ENCODE measurements at places on chromosomes 5 and 9.

DNA sequence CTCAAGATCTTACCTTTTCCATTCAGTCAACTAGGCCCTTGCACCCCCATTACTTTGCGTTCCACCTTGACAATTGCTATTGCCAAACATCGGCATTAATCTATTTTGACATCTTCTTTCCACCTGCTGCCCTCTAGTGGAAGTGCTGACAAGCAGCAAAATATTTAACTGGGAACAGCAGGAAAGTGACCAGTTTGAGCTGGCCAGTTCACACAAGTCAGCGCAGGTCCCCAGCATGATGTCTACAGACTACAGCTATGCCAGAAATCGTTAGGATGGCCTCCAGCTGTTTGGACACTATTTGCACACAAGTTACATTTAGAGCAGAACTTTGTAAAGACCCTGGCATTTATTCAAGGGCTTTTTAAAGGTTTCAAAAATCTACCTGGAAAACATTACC is 160.1 kb downstream of the GHR start:
- peak; percentile 48 for DNase-seq

DNA sequence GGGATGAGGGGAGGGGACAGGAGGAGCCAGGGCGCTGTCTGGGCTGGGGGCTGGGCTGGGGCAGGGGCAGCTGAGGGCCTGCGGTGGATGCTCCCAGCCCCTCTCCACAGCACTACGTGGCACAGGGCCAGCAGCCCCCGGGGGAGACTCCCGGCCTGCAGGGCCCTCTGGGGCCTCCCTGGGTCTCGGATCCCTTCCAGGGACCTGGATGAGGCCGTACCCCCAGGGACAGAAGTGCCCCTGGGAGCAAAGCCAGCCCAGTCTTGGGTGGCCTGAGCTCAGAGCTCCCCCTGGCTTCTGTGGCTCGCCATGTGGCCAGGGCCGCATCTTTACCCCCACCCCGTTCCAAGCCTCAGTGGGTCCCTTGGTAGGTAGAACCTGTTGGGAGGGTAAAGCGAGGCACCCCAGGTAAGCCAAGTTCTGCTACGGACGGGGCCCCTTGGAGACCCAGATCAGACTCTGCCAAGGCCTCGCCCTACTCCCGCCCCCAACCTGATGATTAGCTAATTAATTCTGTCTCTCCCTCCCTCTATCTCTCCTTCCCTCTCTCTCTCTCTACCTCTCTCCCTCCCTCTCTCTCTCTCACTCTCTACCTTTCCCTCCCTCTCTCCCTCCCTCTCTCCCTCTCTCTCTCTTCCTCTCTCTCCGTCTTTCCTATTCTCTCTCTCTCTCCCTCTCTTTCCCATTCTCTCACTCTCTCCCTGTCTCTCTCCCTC is 24.3 kb downstream of the KCNT1 start:
- no peak for DNase-seq

- DNase-seq: no peak
Observed at GRCh38 chr9:134514503-134514902, 127.1 kb upstream of the COL5A1 start.

- no peak for DNase-seq
Observed at GRCh38 chr5:180611140-180611850, 20.0 kb upstream of the SCGB3A1 start.

DNA sequence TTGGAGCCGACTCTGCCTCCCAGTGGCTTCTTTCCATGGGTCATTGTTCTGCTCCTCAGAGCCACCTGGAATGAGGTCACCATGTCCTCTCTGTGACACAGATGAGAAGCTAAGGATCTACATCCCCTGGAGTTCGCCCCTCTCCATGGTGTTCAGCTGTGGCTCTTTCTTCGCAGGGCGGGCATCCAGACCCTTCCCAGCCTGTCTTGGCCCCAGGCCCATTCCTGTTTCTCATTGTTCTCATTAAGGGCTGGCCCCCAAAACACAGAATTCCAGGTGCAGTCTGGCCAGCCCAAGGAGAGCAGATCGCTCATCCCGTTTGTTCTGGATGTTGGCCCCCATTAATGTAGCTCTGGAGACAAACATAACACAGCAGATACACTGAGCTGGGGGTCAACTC is 66.4 kb upstream of the COL15A1 start:
- DNase-seq: no peak

DNA sequence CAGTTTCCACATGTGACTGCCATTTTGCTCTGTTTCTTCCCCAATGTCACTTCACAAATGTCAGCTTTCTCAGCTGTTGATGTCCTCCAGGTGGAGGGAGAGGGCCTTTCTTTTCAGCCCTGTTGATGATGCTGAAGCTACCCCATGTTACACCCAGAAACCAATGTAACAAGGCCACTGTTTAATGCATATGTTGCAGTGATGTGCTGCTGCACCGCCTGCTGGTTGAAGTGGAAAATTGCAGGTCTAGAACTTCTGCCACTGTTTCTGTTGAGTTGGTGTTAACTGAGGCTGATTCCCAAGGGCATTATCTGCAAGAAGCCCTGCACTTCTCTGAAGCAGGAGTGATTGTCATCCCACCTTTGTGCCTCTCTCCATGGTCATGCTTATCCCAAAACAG is 428.4 kb downstream of the KDM4C start:
- peak; percentile 35 for DNase-seq

GRCh38 chr9:7382304-7382703 is 417.3 kb downstream of the DMAC1 start:
- DNase-seq: no peak

DNA sequence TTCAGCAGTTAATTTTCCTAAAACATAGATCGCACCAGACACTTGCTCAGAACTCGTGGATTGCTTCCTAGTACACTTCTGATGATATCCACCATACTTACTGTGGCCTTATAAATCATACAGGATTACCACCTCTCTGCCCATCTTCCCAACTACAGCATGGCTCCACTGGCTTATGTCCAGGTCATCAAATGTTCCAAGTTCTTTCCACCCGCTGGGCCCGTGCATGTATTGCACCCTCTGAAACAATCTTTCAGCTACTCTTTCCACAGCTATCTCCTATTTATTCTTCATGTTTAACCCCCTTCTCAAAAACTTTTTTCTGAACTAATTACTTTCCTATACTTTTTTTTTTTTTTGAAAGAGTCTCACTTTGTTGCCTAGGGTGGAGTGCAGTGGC is 18.5 kb downstream of the FBXW2 start:
- no peak for DNase-seq

GRCh38 chr5:160369990-160370712 is at the start of gene C1QTNF2:
Gene C1QTNF2, minus strand, starts transcription at chr5:160370626. Its CDS starts 15,615 bp downstream, at chr5:160355011.
- no peak for DNase-seq

- DNase-seq: no peak
Observed at GRCh38 chr5:161966564-161966963, 101.0 kb upstream of the GABRG2 start.

DNA sequence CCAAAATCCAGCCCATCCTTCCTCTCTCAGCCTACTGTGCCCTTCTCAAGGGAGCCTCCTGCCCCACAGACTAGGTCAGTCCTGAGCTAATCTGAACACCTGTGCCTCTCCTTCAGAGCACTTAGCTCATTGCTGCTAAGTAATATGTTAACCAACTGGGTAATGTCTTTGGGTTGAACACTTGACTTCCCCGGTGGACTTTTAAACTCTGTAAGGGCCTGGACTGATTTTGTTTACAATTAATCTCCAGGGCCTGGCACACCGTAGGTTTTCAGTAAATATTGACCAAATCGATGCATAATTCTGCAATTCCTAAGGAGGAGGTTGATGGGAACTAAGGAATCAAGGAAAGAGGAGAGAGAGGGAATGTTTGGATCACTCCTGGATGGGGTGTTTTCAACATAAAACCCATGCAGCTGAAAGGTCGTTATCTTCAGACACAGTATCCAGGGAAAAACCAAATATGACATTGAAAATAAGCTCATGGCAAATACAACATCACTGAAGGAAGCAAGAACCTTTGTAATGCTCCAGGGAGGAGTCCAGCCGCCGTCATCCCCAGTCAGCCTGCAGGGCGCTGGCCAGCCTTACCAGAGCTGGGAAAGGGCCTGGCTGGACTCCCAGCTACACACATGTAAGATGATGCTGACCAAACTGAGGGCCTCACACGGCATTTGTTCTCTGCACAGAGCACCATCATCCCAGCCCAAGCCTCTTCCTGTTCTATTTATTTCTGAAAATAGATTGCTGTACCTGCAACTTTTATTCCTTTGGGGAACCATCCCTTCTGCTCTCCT is 166.3 kb downstream of the C5orf15 start:
- no peak for DNase-seq

DNA sequence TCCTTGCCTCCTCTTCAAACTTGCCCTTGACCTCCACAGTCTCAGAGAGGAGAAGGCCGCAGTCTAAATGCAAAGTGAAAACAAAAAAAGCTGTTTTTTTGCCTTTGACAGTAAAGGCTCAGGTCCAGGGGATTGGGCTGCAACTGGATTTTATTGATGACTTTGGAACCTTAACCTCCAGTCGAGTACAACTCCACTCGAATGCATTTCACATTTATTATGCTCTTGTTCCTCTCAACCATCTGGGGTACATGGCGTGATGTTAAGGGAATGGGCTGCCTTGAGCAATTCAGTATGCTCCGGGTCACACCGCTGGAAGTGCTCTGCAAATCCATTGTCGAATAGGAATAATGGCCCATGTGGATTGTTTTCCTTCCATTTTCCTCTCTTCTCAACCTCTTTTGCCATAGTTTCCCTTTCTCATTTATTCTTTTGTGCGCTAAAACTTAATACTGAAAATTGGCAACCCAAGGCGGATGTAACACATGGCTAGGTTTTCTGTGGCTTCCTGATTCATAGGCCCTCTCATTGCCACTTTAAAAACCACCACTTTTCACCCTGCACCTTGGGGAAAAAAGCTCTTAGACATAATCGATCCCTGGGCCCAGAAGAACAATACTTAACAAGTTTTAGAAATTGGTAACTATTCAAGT is 34.3 kb downstream of the ITK start:
- peak; percentile 33 for DNase-seq

- no peak for DNase-seq
Observed at GRCh38 chr5:168176941-168177340, 114.5 kb upstream of the WWC1 start.

- no peak for DNase-seq
Observed at GRCh38 chr5:178383301-178383918, 150.8 kb upstream of the PHYKPL start.

DNA sequence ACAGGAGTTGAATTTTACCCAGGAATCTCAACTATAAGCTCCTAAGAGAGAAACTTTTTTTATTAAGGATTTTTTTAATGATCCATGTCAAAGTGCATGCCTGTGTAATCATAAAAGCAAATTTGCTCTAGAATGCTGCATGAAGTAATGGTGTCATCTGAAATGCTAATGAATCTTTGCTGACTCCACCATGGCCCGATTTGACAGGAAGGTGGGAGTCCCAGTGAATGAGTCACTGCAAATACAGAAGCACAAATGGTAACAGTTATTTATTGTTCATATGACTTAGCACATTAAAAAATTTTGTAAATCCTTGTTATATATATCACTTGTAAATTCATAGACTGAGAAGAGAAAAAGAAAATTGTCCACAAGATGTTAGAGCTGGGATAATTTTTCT is 341.3 kb downstream of the RASEF start:
- DNase-seq: no peak

GRCh38 chr9:77975036-77975435 is 56.6 kb downstream of the GNAQ start:
- no peak for DNase-seq

GRCh38 chr9:105064248-105065097 is 136.5 kb upstream of the ABCA1 start:
- no peak for DNase-seq

DNA sequence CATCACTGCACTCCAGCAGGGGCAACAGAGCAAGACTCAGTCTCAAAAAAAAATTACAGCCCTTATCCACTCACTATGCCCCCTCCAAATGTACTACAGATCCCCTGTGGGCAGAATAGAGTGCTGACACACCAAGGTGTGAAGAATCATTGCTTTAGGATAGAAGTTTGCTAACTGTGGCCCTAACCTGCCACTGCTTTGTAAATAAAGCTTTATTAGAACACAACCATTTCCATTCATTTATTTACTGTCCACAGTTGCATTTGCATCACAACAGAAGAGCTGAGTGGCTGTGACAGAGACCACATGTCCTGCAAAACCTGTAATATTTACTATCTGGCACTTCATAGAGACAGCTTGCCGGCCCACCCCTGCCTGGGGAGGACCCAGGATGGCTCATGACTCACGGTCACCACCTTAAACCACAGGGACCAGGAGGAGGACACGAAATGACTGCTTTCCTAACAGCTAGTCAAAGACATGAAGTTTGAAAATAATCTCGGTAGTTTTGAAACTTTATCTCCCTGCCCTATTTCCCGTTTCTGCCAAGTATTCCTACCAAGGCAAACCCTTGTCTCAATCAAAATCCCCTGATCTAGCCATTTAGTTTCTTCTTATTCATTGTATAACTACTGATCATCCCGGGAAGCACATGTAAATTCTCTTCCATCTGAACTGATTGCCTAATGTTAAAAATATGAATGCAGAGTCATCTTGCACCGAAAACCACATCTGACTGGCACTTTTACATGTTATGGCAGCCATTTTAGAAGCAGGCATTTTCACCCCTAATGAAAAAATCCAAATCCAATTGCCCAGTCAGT is 206.1 kb downstream of the SLIT3 start:
- no peak for DNase-seq

GRCh38 chr5:139749242-139749641 is 46.4 kb upstream of the PSD2 start:
- DNase-seq: no peak

DNA sequence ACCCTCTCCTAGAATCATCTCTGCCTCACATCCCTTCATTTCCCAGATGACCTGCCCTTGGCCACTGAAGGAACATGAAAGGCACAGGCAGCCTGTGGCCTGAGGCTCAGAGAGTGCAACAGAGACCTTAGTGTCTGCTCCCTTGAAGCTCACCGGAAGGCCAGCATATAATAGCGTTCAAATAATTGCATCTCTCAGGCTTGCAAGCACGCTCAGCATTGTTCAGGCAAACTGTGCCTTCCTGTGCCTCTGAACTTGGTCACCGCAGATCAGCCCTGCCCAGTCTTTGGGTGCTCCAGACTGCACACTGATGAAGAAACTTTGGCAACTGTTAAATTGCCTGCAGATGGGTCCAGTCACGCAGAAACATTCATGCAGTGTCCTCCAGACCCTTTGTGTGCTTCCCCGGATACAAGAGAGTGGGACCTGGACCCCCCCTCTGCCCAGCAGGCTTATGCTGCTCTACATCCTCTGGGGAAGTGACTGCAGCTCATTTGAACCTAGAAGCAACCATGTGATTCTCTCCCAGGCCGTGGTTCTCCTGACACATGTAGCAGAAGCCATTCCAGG is 216.0 kb upstream of the ANKRD55 start:
- no peak for DNase-seq

- DNase-seq: no peak
Observed at GRCh38 chr9:32376285-32376684, 8.2 kb upstream of the ACO1 start.

- DNase-seq: peak; percentile 81
Observed at GRCh38 chr9:214648-215493, at the start of gene DOCK8. Gene DOCK8, plus strand, starts transcription at chr9:214865. Its CDS starts 112 bp downstream, at chr9:214977.

- DNase-seq: no peak
Observed at GRCh38 chr9:34254966-34255825, 73.9 kb downstream of the KIF24 start.
